ENCODE measurements at places on chromosomes 1 and 21.

DNA sequence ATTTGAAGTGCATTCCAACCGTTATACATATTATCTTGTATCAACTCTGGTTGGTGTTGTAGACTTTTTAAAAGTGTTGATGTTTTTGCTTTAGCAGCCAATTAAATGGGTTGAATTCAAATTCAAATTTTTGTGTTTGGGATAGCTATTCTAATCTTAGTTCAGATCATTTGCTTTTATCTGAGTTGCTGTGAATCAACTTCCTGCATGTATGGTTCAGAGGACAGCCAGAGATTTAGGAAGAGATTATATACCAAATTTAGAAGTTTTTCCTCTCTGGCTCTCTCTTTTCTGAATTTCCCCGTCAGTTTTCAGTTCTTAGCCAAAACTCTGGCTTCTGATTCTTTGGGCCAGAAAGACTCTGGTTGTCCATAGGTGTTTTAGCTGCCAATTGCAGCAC lies 415.5 kb downstream of the NUF2 start:
- no peak for DNase-seq

- DNase-seq = no peak
Measured at GRCh38 chr1:109392788-109393616, 4.7 kb downstream of the SORT1 start.

DNA sequence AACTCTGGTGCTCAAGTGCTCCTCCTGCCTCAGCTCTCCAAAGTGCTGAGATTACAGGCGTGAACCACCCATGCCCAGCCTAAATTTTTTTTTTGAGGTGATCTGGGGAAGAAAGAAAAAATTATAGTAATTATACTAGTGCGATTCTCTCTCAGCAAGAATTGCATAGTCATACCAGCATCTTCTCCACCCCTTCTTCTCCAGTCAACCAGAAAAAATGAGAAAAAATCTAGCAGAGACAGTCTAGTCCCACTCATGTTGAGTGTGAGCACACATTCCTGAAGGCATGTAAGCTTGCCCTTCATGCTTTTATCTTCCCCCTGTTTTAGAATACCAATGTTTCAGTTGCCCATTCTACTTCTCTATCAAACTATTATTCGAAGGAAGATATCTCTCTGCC lies 207.6 kb downstream of the S1PR1 start:
- no peak for DNase-seq

DNA sequence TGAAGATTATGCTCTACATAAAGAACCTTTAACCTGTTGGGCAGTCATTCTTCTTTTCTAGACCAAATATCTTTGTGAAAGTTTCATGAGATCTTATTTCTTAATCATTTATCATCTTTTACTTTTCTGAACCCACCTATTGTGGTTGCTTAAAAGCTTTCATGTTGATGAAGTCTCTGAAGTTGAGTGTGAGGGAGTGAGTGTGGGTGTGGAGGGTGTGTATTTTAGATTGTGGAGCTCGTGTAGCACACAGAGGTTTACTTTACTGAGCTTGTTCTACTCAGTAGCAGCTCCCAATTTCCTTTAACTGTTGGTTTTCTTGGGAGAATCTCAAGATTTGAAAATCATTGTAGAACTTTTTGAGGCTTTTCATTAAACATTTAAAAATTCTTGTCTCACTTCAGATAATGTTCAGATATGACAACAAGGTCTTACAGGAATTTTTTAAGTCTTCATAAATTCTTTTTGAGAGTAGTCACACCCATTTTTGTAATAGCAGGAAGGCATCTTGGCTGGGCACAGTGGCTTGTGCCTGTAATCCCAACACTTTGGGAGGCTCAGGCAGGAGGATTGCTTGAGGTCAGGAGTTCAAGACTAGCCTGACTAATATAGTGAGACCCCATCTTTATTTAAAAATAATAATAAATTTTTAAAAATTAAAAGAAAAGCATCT lies 17.0 kb downstream of the SRRM1 start:
- no peak for DNase-seq

- DNase-seq = no peak
Measured at GRCh38 chr1:8866792-8867415, 11.6 kb downstream of the ENO1 start.

GRCh38 chr1:108117945-108118902 lies 81.9 kb downstream of the SLC25A24 start:
- no peak for DNase-seq

DNA sequence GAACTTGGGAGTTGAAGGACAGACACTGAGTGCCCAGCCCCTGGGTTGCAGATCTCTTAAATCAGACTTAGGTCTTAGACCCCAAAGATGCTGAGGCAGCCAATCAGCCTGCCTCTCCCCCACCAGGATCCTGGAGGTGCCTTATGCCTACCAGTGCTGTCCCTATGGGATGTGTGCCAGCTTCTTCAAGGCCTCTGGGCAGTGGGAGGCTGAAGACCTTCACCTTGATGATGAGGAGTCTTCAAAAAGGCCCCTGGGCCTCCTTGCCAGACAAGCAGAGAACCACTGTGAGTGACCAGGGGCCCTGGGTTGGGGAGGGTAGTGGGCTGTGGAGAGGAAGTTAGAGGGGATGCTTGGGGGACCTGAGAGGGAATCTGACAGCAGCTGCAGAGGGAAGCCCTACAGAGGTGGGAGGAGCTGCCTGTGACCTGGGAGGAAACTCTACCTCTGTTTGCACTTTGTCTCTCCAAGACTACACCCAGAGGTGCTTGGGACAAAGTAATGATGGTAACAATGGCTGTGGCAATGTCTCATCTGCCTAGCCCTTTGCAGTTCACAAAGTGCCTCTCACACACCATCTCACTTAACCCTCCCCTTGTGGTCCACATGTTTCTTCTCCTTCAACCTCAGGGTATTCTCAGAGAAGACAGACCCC lies 31.5 kb downstream of the UBE2T start:
- DNase-seq = no peak

DNA sequence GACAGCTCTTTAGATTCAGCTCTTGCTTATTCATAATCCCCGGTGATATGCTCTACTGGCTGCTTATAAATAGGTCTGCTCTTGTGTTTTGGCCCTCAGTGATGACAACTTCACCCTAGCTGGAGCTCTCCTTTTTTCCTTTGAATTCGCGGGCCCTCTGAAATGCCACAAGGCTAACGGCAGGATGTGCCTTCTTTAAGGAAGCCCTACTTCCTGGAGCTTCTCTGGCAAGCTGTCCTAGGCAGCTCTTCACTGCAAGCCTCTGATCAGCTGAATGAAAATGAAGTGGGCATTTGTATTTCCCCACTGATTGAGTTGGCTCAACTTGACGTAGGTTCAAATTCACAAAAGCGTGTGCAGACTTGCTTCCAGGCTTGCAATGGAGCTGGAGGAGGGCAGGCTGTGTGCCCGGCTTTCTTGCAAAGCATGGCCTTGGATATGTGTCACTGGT lies 22.2 kb downstream of the SGIP1 start:
- no peak for DNase-seq

- DNase-seq = no peak
Measured at GRCh38 chr1:168114845-168115244, 21.9 kb downstream of the GPR161 start.

- no peak for DNase-seq
Measured at GRCh38 chr21:36663033-36663855, 35.7 kb upstream of the SIM2 start.

DNA sequence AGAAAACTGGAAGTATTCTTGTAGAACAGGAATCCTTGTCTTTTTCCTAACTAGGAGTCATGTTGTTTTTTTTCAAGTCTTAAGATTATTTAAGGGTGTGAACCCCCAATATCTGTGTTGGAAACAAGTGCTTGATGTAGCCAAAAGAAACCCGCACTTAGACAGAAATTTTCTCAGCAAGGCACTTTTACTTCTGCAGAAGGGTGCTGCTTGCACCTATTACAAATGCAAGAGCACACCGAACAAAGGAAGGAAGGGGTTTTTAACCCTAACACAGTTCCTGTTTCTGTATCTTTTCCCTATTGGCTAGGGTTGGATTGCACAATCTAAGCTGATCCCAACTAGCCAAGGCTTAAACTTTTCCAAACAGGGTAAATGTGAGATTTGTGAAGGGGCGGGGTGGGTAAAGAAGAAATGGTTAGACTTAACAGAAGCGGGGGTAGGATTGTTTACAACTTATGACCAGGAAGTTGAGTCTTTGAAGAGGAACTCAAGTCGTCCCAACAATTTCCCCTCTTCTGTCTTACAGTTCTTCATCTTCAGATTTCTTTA lies 75.1 kb downstream of the ZFYVE9 start:
- DNase-seq = no peak

GRCh38 chr1:92315766-92316599 lies 17.1 kb downstream of the RPAP2 start:
- DNase-seq = peak; percentile 82

- DNase-seq = no peak
Measured at GRCh38 chr21:44987301-44987885, 47.6 kb downstream of the SLX9 start.

- no peak for DNase-seq
Measured at GRCh38 chr1:50157306-50157941, 48.7 kb downstream of the ELAVL4 start.

DNA sequence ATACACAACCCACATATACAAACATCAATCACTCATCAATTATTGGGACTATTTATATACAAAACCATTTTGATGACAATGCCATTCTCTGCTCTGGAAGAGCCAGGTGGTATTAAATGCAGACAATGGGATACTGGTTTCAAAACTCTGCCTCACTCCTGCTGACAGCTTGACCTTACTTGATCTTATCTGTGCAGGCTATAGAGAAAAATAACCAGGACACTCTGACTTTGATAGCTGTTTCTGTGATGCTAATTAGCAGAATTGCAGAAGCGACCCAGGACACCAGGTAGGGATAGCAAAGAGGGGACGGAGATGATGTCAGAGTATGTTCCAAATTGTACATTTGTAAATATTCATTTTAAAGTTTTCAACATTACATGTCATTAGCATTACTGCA lies 89.5 kb downstream of the OLFM3 start:
- DNase-seq = no peak

DNA sequence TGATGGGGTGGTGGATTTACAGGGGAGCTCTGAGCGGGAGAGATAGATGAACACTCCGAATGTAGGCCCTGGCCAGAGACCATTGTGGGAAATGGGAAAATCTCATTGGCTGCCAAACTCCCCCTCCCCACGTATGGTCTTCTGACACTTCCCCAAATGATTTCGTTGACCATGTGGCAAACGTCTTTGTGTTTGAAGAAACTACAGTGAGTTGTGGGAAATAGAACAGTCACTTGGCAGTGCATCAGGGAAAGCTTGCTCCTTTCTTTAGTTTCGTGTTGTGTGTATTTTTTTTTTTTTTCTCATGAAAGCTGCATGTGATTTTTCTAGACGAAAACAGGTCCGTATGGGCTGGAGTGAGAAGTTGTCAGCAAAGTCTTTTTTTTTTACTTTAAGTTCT lies 25.0 kb upstream of the GRIK3 start:
- DNase-seq = no peak

- DNase-seq = no peak
Measured at GRCh38 chr21:14657241-14658008, 111.3 kb upstream of the SAMSN1 start.

DNA sequence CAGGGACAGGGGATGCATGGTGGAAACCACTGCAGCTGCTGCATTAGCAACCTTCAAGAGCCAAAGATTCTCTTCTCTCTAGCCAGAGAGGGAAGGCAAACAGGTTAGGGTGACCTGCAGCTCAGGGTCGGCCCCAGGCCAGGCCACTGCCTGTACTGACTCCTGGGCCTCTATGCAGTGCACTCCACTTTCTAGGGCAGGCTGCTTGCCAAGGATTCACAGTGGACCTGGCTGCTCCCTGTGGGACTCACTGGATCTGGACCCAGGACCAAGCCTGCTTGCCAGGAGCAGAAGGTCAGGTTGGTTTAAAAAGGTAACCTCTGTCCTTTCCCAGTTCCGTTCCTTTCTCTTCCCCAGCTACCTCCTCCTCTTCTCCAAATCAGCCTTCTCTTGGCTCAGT lies 52.4 kb downstream of the HIVEP3 start:
- DNase-seq = no peak

Measured in CD8-positive, alpha-beta T cell (primary cell).